Lung (tissue), 17 donors: ENCODE measurements at places on chromosomes 7 and 10. TPM values are rescaled to one million over a fixed set of nuclear protein-coding genes. Genes with fewer than 3 reads are reported as not detected.

Gene COL28A1
- total RNA-seq: 10.2 TPM

Gene C7orf25
- total RNA-seq: 5.6 TPM

GRCh38 chr7:154647625-154648024, 355.3 kb downstream of the PAXIP1 start:
- no peaks in the 10 kb centered on the region for H3K27me3 ChIP-seq
- H3K36me3 ChIP-seq: no peaks in the 10 kb centered on the region
- H3K4me3 ChIP-seq: no peak overlapping the region
- H3K27ac ChIP-seq: no peak overlapping the region
- no peaks in the 10 kb centered on the region for H3K4me1 ChIP-seq
- no peak for DNase-seq

GRCh38 chr7:106104721-106105260, 7.3 kb downstream of the SYPL1 start:
- peaks cover 4% of the 10 kb centered on the region for H3K4me1 ChIP-seq
- no peak for DNase-seq
- no peaks in the 10 kb centered on the region for H3K27me3 ChIP-seq
- H3K36me3 ChIP-seq: no peaks in the 10 kb centered on the region
- no peak overlapping the region for H3K4me3 ChIP-seq

DNA sequence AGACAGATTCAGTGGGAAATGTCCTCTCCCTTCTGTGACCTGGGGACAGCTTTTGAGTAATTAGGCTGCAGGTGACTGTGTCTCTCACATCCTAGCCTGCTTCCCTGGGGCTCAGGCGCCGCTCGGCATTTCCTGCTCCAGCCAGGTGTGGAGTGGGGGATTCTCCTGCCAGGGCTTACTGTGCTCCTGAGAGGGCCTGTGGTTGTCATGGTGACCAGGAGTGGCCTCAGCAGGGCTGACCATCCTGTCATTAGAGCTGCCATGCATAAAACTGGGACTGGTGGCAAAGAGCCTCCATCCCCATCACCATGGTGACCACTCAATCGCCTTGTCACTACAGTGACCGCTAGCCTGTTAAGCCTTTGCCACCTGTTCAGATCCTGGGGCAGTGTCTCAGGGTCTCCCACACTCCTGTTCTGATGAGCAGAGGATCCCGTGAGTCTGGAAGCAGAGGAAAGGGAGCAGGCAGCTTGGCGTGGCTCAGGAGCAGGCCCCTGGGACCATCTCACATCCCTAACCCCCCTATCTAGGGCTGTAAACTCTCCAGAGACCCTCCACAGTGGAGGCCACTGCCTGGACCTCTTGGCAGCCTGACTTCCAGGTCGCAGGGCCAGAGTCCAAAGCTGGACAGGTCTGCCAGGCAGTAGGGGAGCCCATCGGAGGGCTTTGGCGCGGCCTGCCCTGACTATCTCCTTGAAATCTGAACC, at the start of gene GCK:
TSS of gene GCK (minus strand) at position 154 of the 707 bp plus-strand sequence. CDS start 486 bp downstream, outside the sequence.
- H3K4me3 ChIP-seq: no peak within 1 kb of the TSS
- H3K27me3 ChIP-seq: no peaks in the 10 kb centered on the region
- H3K36me3 ChIP-seq: no peaks in the 10 kb centered on the region

DNA sequence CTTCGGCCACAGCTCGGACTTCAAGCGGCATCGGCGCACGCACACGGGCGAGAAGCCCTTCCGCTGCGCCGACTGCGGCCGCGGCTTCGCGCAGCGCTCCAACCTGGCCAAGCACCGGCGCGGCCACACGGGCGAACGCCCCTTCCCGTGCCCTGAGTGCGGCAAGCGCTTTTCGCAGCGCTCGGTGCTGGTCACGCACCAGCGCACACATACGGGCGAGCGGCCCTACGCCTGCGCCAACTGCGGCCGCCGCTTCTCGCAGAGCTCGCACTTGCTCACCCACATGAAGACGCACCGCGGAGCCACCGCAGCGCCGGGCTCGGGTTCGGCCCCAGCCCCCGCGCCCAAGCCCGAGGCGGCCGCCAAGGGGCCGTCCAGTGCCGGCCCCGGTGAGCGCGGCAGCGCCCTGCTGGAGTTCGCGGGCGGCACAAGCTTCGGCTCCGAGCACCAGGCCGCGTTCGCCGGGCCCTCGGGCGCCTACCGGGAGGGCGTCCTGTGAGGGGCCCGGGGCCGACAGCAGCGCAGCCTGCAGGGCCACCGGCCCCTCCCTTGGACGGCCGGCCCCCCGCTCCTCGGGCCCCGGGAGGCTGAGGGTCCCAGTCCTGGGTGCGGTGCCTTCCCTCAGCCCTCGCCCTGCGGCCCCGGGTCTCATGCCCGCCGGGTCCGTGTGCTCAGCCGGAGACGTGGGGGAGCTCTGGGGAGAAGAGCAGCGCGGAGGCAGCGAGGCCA, 17.2 kb downstream of the ZNF316 start:
- H3K4me3 ChIP-seq: no peak overlapping the region
- H3K4me1 ChIP-seq: no peaks in the 10 kb centered on the region
- H3K27me3 ChIP-seq: no peaks in the 10 kb centered on the region
- peaks cover 64% of the 10 kb centered on the region for H3K36me3 ChIP-seq
- no peak overlapping the region for H3K27ac ChIP-seq
